ENCODE measurements at places on chromosomes 5 and 9. TPM values are rescaled to one million over a fixed set of nuclear protein-coding genes. Genes with fewer than 3 reads are reported as not detected.

The SV2C gene
- total RNA-seq = not detected

DNA sequence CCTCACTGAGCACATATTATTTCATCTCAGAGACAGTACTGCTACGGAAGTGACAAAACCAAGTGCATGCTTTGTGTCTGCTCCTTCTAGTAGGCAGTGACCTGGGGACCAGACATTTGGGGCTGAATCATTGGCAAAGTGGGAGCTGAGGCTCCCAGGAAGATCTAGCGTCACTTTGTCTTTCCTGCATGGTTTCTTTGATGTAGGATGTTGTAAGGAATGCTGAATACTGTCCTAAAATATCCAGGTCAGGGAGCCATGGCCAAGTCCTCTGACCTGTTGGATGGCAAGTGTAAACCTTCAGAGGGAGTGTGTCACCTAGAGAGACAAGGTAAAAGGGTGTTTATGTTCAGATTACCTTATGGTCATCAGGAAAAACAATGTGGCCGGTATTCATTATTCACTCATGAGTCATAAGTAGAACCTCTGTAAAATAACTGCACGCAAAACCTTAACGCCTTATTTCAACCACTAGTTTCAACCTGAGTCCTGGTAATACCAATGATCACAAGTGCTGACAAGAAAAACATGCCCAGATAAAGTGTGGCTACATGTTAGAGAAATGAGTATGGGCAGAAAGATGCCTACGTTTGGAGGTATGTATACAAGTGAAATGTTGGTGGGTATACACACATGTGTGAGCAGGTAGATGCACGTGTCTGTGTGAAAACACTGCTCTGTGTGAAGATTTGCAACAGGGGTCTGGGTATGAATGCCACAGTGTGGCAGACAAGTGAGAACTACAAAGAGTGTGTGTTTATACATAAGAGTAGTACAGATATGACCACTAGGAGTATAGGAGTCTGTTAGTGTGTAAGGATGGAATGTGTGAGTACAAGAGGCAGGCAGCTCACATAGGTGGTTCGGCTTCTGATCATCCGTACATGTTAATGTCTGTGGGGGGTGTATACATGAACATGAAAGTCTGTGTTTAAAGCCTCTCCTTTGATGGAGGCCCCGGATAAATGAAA is 263.9 kb downstream of the SPOCK1 start:
- H3K27ac ChIP-seq = no peak overlapping the region
- no peaks in the 10 kb centered on the region for H3K4me1 ChIP-seq
- no peak overlapping the region for H3K4me3 ChIP-seq
- no peaks in the 10 kb centered on the region for H3K27me3 ChIP-seq

GRCh38 chr5:126031989-126032716 is 391.1 kb upstream of the GRAMD2B start:
- no peak for DNase-seq
- no peaks in the 10 kb centered on the region for H3K27me3 ChIP-seq
- H3K4me1 ChIP-seq = no peaks in the 10 kb centered on the region
- no peak overlapping the region for H3K4me3 ChIP-seq
- no peaks in the 10 kb centered on the region for H3K36me3 ChIP-seq

GRCh38 chr9:69785757-69786156 is 25.9 kb upstream of the PTAR1 start:
- no peak overlapping the region for H3K4me3 ChIP-seq
- no peaks in the 10 kb centered on the region for H3K36me3 ChIP-seq
- no peaks in the 10 kb centered on the region for H3K27me3 ChIP-seq

DNA sequence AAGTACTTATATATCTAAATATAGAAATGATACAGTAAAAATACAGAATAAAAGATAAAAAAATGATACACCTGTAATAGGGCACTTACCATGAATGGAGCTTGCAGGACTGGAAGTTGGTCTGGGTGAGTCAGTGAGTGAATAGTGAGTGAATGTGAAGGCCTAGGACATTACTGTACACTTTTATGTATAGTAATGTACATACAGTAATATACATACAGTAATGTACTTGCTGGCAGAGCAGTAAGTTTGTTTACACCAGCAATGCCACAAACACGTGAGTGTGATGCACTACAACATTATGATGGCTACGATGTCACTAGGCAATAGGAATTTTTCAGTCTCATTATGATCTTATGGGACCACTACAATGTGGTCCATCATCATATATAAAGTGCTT is 34.2 kb downstream of the SUSD1 start:
- no peaks in the 10 kb centered on the region for H3K36me3 ChIP-seq
- no peaks in the 10 kb centered on the region for H3K4me1 ChIP-seq
- no peak overlapping the region for H3K4me3 ChIP-seq
- no peak overlapping the region for H3K27ac ChIP-seq
- no peaks in the 10 kb centered on the region for H3K27me3 ChIP-seq

DNA sequence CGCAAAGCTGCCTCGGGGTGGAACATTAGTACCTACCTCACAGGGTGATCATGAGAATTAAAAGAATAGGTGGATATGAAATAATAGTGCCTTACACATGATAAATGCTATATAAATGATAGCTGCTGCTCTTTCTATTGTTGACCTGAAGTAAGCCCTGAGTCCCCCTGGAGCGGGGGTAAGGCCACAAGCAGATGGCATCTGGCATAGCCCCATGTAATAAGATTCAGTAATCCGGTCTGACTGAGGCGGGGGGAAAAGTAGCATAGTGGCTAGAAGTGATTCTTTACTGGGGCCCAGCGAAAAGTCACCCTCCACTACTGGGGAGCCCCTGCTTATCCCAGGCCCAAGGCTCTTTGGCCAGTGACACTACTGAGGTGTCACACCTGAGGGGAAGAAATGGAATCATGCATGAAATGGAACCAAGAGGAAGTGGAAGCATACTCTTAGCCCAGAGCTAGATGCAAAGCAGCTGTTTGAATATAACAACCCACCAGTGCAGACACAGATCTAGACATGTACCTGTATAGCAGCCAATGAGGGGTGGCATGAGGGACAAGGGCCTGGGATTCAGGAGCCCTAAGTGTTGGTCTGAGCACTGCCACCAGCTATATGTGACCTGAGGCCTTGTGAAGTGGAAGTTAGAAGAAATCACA is 16.1 kb upstream of the FGFR4 start:
- no peaks in the 10 kb centered on the region for H3K36me3 ChIP-seq
- H3K27me3 ChIP-seq = no peaks in the 10 kb centered on the region
- no peak for DNase-seq
- H3K27ac ChIP-seq = no peak overlapping the region
- H3K4me1 ChIP-seq = no peaks in the 10 kb centered on the region
- H3K4me3 ChIP-seq = no peak overlapping the region

DNA sequence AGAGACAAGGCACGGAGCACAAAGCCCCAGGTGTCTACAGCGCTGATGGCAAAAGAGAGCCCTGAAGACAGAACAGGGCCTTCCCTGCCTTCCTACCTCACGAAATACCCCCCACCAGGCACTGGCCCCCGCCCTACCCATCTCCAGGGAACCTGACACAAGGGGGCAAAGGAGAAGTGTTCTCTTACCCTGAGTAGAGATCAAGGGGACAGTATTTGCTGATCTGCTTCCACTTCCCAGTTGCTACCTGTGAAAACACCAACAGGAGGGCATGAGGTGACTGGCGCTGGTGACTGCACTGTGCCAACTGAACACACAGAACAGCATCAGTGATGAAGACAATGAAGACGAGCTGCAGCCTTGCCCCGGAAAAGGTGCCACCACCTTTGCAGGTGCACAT is 27.4 kb downstream of the IPPK start:
- no peak overlapping the region for H3K4me3 ChIP-seq
- H3K27me3 ChIP-seq = no peaks in the 10 kb centered on the region
- no peak for DNase-seq
- peak overlapping the region; percentile 60 for H3K27ac ChIP-seq
- H3K36me3 ChIP-seq = no peaks in the 10 kb centered on the region

GRCh38 chr9:21326526-21327139 is 8.6 kb downstream of the KLHL9 start:
- H3K4me3 ChIP-seq = no peak overlapping the region
- H3K4me1 ChIP-seq = no peaks in the 10 kb centered on the region
- no peaks in the 10 kb centered on the region for H3K27me3 ChIP-seq

- H3K27me3 ChIP-seq = no peaks in the 10 kb centered on the region
- H3K4me3 ChIP-seq = no peak overlapping the region
- H3K27ac ChIP-seq = no peak overlapping the region
- H3K36me3 ChIP-seq = no peaks in the 10 kb centered on the region
Observed at GRCh38 chr5:76710991-76711390, 4.9 kb upstream of the F2R start.

DNA sequence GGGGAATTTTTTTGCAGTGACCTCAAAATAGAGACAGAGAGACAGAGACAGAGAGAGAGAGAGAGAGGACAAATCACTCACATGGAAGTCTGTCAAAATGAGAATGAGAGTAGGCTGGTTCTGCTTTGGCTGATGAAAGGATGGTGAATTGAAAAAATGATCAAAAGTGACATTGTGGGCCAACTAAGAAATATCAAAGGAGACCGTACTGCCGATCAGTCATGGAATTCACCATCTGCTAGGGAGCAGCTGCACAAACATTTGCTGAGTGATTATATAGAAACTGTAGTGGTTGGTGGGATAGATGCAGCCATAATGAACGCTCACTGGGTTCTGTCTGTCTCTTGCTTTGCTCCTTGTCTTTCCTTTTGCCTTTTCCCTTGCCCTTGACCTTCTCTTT is 476.6 kb upstream of the SGCD start:
- H3K27me3 ChIP-seq = no peaks in the 10 kb centered on the region
- no peak overlapping the region for H3K27ac ChIP-seq

GRCh38 chr5:98570010-98570409 is 203.5 kb upstream of the RGMB start:
- H3K4me3 ChIP-seq = no peak overlapping the region
- DNase-seq = no peak
- no peaks in the 10 kb centered on the region for H3K27me3 ChIP-seq

DNA sequence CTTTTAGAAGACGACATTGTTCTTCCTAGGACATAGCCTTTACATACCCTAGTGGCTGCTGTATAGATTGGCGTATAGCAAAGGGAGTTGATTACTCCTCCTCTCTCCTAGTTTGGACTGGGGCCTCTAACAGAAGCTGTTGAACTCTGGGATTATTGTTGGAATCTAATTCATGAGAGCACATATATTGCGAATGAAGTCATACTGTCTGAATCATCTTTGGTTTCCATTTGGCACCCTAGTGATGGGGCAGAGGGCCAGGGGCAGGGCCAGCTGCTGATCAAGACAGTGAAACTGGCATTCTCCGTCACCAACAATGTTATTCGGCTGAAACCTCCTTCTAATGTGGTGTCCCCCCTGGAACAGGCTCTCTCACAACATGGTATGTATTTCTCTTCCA is 40.3 kb downstream of the NUP188 start:
- no peak for DNase-seq
- H3K4me1 ChIP-seq = no peaks in the 10 kb centered on the region
- no peaks in the 10 kb centered on the region for H3K27me3 ChIP-seq
- H3K27ac ChIP-seq = no peak overlapping the region

DNA sequence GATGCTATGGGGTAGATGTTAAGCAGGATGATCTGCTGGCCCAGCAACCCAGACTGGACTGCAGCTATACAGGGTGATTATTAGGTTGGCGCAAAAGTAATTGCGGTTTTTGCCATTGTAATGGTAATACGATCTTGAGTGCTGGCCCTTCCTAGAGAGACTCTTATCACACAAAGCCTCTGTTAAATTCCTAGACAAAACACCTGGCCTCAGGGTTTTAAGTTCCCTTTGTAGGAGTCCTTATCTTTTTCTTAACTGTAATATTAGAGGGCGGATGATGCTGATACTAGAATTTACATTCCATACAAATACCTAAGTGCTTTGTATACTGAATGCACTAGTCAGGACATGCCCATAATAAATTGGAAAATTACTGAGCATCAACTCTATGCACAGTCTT is 222.2 kb downstream of the NDUFS4 start:
- H3K36me3 ChIP-seq = no peaks in the 10 kb centered on the region
- no peak overlapping the region for H3K4me3 ChIP-seq
- H3K4me1 ChIP-seq = no peaks in the 10 kb centered on the region
- DNase-seq = no peak
- H3K27ac ChIP-seq = no peak overlapping the region

Data from uterus (tissue), 4 donors.